Pancreas (tissue), 10 donors: ENCODE measurements at places on chromosomes 1 and 21. TPM values are rescaled to one million over a fixed set of nuclear protein-coding genes. Genes with fewer than 3 reads are reported as not detected.

GRCh38 chr21:43603641-43604504 is 55.4 kb downstream of the HSF2BP start:
- H3K4me1 ChIP-seq, result no peaks in the 10 kb centered on the region
- no peak overlapping the region for H3K4me3 ChIP-seq
- DNase-seq, result no peak
- no peak overlapping the region for H3K27ac ChIP-seq
- H3K27me3 ChIP-seq, result no peaks in the 10 kb centered on the region
- H3K36me3 ChIP-seq, result no peaks in the 10 kb centered on the region

Gene DCST2
- 0.79 TPM for total RNA-seq

Gene RUNX1
- total RNA-seq, result 5.1 TPM

Gene C8B
- 0.22 TPM for total RNA-seq

DNA sequence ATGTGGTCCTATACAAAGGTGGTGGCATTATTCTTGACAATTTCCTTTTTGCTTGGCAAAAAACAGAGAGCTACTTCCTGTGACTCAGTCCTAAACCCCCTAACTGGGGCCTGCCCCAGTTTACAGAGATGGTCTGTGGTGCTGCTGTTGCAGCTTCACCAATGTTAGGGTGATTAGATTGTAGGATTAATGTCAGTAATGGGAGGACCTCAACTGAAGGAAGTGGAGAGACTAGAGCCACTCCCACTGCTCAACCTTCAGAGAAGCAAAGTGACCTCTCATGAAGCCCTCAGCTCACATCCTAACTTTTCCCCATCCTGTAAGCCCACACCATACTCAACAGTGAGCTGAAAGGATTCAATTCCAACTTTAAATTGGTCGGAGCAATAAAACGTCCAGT is 3.6 kb downstream of the S100A6 start:
- H3K36me3 ChIP-seq, result no peaks in the 10 kb centered on the region
- H3K4me3 ChIP-seq, result no peak overlapping the region
- no peak overlapping the region for H3K27ac ChIP-seq
- no peaks in the 10 kb centered on the region for H3K4me1 ChIP-seq

DNA sequence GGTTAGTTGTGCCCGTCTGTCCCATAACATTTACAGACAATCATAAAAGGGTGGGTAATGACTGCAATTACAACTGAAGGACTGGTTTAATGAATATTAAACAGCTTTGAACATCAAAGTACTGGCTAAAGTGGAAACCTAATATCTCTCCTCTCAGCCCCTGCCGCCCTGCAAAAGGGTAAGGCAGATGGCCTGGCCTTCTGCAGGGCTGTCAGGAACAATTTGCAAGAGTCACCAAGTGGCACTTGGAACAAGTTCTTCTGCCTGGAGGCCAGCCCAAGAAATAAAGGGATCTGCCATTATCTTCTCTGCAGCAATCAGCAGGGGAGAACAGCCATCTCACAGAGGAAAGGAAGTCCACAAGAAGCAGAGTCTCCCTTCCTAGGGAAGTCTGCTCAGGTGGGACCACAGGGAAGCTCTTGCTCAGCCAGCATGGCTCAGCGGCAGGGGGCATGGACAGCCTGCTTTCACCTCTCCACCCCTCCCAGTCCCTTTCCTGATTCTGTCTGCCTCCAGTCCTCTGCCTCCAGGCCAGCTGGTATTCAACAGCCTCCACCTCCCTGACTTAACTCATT is 96.1 kb downstream of the TRABD2B start:
- H3K27ac ChIP-seq, result no peak overlapping the region
- no peak overlapping the region for H3K4me3 ChIP-seq
- DNase-seq, result no peak
- H3K36me3 ChIP-seq, result no peaks in the 10 kb centered on the region
- H3K4me1 ChIP-seq, result no peaks in the 10 kb centered on the region

DNA sequence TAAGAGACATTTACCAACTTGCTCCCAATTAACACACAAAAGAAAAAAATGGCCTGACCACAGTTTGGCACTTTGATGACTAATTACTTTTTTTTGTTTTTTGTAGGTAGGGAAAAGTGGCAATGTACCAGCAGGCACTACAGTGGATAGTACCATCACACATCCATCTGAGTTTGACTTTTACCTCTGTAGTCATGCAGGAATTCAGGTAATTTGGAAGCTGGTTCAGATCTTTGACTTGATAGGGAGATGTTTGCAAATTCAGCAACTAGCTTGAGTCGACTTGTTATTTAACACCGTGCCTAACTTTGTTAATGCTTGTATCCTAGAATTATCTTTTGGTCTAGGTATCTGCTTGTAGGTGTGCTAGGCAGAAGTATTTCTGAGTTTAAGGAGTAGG is 33.0 kb upstream of the AGO1 start:
- no peaks in the 10 kb centered on the region for H3K36me3 ChIP-seq
- no peak overlapping the region for H3K27ac ChIP-seq
- DNase-seq, result no peak
- H3K4me1 ChIP-seq, result no peaks in the 10 kb centered on the region
- no peak overlapping the region for H3K4me3 ChIP-seq
- no peaks in the 10 kb centered on the region for H3K27me3 ChIP-seq

Gene IVL
- total RNA-seq, result not detected

Gene VWA5B1
- total RNA-seq, result 0.16 TPM

GRCh38 chr1:2238361-2239012 is 10.4 kb downstream of the SKI start:
- no peaks in the 10 kb centered on the region for H3K36me3 ChIP-seq
- H3K27me3 ChIP-seq, result no peaks in the 10 kb centered on the region
- no peak overlapping the region for H3K27ac ChIP-seq
- peak; percentile 62 for DNase-seq

GRCh38 chr1:99963041-99963795 is 6.6 kb upstream of the SLC35A3 start:
- no peaks in the 10 kb centered on the region for H3K36me3 ChIP-seq
- no peak overlapping the region for H3K4me3 ChIP-seq
- peaks cover 7% of the 10 kb centered on the region for H3K4me1 ChIP-seq
- H3K27ac ChIP-seq, result no peak overlapping the region
- no peaks in the 10 kb centered on the region for H3K27me3 ChIP-seq
